ENCODE measurements at places on chromosomes 1 and 21.

DNA sequence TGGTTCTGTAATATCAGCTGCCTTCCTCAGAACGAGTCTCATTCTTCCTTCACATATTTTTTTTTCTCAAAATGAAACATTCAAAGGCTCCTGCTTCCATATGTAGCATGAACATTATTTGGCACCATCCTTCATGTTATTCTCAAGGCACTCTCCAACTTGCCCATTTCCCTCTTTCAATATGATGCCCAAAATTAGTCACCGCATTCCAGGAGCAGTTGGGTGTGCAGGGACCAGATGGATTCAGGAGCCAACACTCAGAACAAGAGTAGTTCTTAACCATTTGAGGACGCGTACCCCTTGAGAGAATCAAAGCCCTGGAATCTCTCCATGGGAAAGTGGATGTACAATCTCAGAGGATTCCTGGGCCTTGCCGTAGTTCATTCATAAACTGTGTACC, 50.3 kb downstream of the KCNK1 start:
- no peak for DNase-seq

- DNase-seq = no peak
Observed at GRCh38 chr21:45251635-45252447, 35.9 kb downstream of the POFUT2 start.

GRCh38 chr1:157771661-157772425, 5.1 kb downstream of the FCRL2 start:
- no peak for DNase-seq

- no peak for DNase-seq
Observed at GRCh38 chr1:41272601-41273000, 30.5 kb upstream of the SCMH1 start.

- DNase-seq = no peak
Observed at GRCh38 chr1:94383966-94384408, 34.2 kb upstream of the ABCD3 start.

- DNase-seq = no peak
Observed at GRCh38 chr21:43590194-43590593, 69.1 kb downstream of the HSF2BP start.

GRCh38 chr1:119727991-119728390, 16.3 kb downstream of the PHGDH start:
- DNase-seq = no peak

- no peak for DNase-seq
Observed at GRCh38 chr1:151846062-151846568, 6.5 kb upstream of the C2CD4D start.

- no peak for DNase-seq
Observed at GRCh38 chr1:230243583-230244353, 176.7 kb downstream of the GALNT2 start.

DNA sequence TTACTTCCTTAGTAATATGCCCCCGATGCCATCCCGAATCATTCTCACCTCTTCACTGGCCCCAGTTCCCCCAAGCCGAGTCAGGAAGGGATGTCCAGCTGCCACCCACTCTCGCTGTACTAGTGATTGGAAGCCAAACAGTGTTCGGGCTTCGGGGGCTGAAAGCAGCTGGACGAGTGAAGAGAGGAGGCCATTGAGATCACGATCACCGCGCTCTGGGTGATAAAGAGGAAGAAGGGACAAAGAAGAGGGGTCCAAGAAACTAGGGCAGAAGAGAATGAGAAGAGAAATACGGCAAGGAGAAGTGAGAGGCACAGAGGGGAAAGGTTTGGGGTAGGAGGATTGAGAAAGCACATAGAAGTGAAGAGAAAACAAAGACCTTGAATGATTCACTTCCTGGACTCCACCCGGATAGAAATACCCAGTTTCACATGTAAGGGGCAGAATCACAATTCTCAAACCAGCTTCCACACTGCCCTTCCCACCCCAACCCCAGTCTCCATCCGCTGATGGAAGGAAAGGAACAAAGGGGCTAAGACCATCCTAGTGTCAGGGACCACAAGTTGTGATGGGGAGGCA, 3.7 kb upstream of the SF3B4 start:
- no peak for DNase-seq

DNA sequence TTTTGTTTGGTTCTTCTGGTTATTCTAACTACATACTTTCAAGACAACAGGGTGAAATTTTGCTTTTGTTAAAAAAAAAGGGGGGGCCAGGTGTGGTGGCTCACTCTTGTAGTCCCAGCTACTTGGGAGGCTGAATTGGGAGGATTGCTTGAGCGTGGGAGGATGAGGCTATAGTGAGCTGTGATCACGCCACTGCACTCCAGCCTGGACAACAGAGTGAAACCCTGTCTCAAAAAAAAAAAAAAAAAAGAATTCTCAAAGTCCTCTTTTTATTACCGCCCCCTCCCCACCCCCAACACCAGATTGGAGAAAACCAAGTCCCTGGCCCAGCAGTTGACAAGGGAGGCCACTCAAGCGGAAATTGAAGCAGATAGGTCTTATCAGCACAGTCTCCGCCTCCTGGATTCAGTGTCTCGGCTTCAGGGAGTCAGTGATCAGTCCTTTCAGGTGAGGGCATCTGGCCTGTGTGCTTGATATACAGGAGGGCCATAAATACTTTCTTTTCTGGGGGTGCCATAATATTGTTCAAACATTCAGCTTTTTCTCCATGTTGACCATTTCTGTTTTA, 50.2 kb downstream of the LAMC2 start:
- DNase-seq = no peak

DNA sequence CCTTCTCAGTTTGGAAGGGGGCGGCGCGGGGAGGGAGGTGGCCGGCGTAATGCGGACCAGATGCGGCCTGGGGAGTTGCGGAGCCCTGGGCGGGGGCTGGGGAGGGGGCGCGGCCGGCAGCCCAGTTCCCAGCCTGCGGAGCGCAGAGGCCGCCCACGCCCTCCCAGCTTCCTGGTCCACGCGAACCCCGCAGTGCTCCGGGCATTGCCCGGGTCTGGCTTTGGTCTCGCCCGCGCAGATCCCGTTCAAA, 695 bp downstream of the DMBX1 start:
- no peak for DNase-seq

DNA sequence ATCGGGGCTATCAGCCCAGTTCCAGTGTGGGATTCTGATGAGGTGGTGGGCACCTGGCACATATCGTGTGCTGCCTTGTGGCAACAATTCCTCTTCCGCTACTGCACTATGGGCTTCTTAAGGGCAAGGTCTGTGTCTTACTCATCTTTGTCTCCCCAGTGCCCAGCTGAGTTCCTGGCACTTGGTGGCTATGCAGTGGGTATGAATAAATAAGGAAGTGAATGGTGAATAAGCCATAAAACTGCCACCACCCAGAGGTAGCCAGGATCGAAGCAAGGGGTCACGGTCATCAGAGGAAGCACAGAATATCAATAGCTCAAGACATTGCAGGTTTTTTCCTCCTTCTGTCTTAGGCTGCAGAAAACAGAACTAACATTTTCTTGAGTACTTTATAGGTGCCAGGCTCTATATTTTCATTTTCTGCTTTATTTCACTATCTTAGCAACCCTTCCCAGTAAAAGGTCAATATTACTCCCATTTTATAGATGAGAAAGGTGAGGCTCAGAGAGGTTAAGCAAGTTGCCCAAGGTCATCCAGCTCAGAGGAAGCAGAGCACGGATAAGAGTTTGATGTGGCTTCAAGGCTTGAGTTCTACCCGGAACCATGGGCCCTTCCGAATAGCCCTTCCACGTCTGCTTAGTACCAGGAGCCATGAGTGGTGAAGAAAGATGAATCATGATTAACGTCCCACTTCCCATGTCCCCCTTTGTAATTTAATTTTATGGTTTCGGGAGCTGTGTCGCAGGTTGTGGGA, 10.2 kb downstream of the C1orf94 start:
- DNase-seq = no peak

DNA sequence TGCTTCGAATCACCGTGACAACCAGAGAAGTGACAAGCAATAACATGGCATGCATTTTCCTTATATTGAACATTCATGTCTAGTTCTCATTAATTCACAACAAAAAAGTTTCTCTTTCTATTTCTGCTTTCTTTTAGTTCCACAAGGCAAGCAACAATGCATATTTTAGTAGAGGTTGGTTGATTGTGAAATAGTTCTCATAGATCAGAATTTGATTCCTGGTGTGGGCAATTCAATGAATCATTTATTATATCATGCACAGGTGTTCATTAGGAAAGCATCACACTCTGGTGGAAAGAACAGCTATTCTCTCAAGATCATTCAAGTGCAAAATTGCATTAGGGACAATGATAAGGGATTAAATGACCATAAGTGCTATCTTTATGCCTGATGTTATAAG, 980.9 kb downstream of the BRINP3 start:
- DNase-seq = no peak

DNA sequence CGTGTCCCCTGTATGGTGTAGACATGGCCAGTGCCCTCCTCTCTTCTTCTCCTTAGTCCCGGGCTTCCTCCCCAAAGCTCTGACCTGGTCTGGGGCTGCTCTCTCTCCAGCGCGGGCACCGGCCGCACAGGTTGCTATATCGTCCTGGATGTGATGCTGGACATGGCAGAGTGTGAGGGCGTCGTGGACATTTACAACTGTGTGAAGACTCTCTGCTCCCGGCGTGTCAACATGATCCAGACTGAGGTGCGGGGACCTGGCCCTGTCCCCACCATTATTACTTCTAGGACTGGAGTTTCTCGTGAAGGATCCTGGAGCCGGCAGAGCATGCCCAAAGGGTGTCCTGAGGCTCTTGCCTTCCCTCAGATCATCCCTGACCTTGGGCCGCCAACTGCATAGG, 78.9 kb downstream of the PTPRU start:
- no peak for DNase-seq

- no peak for DNase-seq
Observed at GRCh38 chr1:241533326-241534115, 1.3 kb downstream of the KMO start.

DNA sequence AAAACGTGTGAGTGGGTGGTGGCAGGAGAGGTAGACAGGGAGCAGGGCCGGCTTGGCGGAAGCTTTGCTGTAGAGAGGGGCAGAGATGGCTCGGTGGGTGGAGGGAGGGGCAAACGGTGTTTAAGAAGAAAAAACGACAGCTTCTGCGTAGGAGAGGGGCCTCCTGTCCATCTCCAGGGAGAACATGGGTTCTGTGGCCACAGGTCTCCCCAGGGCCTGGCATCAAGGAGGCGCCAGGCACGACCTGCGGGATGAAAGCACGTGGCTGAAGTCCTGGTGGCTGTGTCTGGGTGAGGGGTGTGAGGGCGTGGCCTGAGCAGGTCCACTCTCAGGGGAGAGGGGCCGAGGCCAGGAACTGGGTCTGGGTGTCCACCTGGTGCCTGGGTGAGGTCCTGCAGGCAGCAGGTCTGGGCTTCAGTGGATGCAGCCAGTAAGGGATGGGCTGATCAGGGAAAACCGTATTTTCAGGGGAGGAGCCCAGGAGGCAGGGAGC, 940 bp upstream of the PRKCZ start:
- peak; percentile 61 for DNase-seq

DNA sequence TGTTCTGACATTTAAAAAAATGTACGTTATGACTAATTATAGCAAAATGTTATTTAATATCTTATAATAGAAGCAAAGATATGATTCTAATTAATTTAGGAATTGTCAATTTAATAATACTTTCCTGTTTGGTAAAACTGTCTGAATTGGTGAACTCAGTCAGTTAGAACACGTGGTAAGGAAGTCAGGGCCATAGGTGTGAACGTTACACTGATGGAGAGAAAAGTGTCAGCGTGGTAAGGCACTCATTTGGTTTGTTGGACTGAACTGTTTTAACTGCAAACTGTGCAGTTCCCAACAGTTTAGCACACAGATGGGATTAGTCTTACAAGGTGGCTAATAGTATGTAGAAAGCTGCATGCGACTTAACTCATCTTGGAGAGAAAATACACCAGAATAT, 102.9 kb downstream of the EPB41 start:
- DNase-seq = no peak

DNA sequence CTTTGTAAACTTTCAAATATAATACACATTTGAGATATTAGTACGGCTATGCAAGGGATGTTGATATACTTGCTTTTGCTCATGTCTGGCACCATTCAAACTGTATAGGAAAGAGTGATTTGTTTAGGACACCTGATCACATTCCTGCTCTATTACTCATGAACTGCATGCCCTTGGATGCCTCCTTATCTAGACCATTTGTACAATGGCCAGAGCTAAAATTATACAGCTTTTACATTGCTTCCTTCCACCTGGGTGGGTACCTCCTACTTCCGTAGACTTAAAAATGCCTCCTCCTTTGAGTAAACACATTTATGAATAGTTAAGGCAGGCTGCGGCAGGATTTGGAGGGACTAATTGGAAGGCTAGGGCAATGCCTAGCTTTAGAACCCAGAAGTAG, 85.4 kb upstream of the PBX1 start:
- no peak for DNase-seq

DNA sequence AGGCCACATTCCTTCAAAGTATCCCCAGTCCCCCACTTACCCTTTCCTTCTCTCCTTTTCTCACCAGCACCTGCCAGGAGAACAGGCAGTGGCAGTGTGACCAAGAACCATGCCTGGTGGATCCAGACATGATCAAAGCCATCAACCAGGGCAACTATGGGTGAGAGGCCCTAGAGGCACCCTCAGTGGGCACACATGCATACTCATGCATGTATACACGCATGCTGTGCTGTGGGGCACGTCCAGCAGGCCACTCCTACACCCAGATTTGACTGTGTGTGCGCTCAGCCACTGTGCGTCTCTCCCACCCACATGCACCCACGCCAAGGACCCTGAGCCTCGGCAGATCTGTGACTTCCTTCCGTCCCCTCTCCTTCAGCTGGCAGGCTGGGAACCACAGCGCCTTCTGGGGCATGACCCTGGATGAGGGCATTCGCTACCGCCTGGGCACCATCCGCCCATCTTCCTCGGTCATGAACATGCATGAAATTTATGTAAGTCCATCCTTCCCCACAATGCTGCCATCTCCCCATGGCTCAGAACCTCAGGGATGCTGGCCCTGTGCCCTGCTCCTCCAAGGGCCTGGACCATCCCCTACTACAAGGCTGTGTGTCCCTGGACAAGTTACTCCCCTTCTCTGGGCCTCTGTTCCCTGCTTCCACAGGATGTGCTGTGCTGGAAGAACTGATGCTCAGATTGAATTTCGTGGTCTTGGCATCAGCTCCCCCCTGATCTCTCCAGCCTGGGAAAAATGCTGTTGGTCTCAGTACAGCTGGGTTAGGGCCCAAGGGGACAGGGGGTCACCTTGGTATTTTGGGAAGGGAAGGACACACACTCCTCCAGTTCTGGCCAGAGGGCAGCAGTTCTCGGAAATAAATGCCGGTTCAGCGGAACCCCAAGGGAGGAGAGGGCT, 7.0 kb downstream of the TINAGL1 start:
- no peak for DNase-seq

DNA sequence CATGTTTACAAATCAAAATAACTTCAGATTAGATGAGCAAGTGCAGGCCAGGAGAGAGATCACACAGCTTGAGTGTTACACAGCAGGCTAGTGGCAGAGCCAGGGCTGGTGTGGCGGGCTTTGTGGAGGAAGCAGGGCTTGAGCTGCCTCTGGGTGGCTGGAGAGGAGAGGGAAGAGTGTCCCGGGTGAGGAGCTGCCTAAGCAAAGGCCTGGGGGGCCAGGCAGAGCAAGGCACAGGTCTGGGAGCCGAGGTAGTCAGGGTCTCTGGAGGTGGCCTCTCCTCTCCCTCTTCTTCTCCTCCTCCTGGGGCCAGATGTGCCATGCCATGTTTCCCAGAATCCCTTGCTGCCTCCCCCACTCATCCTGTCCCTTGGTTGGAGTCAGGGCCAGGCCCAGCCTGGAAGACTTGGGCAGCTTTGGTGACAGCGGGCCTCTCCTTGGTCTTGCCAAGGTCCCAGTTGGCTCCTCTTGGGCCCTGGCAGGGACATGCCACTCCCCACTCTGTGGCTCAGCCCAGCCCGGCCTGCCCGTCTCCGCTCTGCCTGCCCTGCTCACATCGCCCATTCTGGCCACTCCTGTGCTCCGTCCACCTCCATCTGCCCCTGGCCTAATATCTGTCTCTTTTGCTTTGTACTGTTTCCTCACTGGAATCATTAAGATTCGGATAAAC, 70.3 kb downstream of the PTPRU start:
- DNase-seq = no peak
